ENCODE measurements at places on chromosomes 6 and 20.

GRCh38 chr20:62048821-62049291 lies 16.8 kb downstream of the TAF4 start:
- DNase-seq: no peak

- no peak for DNase-seq
These were observed 46.5 kb downstream of the TOX2 start for GRCh38 chr20:43961116-43961515.

- DNase-seq: no peak
These were observed 449.9 kb upstream of the SOX4 start for GRCh38 chr6:21143645-21144044.

DNA sequence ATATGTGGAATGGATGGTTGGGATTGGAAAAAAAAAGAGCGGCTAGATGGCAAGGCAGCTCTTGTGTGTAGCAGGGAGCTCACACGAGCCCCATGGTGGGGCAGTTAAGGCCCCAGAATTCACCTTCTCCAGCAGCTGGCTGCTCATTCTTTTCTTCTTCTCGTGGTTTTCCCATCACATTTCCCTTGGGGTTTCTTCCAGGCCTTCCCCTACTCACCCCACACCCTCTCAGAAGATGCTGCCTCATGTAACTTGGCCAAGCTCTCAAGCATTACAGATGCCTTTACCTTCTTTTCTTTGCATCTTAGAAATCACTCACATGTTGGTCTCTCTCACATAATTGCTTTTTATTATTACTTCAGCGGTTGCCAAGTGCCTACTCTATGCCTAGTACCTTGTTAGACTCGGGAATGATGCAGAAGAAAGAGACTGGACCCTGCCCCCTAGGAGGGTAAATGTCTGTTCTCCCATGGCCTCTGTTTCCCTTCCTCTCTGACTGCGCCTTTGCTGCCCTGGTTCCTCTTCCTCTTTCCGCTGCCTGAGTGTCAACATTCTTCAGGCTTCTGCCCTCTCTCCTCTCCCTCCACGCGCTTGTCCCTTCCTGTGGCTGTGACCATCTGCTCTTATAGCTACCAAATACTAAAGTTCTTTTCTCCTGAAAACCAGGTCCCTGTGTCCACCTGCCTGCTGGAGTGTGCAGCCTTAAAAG lies 28.6 kb downstream of the PPARD start:
- no peak for DNase-seq

DNA sequence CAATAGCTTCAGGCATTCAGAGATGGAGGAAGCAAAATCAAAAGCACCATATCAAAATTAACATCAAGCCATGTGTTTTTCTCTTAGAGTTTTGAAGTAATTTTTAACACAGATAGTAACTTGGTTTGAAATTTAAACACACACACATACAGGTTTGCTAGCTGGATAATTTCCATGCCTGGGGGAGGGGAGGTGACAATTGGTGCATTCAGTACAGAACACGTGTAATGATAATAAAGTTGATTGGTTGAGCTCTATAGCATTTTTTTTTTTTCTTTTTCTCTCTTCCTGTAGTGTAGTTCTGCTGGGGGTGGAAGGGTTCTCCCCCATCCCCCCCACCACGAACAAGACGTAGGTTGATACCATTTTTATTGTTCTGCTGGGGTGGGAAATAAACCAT lies 564.8 kb downstream of the LMBRD1 start:
- DNase-seq: no peak

DNA sequence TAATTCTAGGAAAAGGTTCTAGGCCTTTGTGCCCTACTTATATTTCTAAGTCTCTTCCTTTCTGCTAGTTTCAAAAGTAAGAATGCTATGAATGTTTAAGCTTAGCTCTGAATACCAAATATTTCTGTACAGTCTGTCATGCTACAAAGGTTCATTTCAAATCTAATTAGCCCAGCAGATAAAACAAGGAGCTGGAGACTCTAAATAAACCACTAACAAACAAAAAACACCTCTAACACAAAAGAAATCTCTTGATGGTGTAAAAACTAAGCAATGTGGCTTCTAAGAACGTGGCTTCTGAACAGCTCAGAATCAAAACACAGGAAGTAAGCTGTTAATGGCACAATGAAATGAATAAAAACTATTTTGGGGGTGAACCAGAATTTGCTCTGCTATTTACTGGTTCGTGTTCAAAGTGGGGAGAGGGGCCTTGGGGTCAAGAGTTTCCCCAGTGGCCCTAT lies 198.3 kb downstream of the BCAS1 start:
- DNase-seq: no peak

- no peak for DNase-seq
These were observed 93.4 kb downstream of the ANKS1A start for GRCh38 chr6:34982424-34982852.

GRCh38 chr6:52022675-52023074 lies 64.7 kb downstream of the PKHD1 start:
- DNase-seq: no peak

GRCh38 chr6:99331531-99331930 lies 17.9 kb downstream of the FAXC start:
- no peak for DNase-seq

DNA sequence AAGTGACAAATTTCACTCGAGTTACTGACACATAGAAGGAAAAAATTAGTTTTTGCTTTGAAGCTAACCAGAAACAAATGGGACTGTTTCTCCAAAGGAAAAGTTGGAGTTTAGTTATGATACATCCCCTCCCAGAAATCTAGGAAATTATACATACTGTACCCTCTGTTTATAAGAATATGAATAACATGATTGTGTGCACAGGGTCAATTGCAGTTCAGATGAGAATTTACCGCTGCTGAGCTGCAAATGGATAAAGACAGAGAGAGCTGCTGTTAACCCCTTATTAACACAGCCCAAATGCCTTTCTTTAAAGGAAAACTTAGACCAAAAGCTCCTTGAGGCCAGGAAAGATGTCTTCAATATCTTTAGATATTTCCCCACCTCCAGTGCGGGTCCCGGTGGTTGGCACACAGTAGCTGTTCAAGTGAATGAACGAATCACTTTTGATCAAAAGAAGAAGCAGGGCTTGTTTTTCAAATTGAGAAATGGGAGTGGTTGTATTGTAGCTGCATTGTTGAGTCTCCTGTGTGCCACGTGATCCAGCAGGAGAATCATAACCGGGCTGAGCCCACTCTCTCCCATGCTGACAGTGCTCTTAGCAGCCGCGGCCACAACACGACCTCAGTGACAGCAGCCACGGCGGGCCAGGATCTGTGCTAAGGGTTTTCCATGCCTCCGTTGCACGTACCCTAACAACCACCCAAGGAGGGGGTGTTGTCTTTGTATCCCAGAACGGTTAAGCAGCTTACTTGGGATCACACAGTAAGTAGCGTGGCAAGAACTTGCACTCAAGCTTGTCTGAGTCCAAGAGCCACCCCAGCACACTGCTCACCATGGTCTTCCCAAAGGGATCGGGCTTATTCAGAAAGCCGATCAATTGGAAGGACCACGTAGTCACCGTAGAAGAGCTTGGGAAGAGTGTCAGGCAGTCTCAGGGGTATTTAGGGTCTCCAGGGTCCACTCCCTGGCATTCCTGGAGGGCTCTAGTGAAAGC lies 53.5 kb upstream of the BMP6 start:
- DNase-seq: no peak

GRCh38 chr20:19823216-19823615 lies 65.2 kb downstream of the RIN2 start:
- no peak for DNase-seq

DNA sequence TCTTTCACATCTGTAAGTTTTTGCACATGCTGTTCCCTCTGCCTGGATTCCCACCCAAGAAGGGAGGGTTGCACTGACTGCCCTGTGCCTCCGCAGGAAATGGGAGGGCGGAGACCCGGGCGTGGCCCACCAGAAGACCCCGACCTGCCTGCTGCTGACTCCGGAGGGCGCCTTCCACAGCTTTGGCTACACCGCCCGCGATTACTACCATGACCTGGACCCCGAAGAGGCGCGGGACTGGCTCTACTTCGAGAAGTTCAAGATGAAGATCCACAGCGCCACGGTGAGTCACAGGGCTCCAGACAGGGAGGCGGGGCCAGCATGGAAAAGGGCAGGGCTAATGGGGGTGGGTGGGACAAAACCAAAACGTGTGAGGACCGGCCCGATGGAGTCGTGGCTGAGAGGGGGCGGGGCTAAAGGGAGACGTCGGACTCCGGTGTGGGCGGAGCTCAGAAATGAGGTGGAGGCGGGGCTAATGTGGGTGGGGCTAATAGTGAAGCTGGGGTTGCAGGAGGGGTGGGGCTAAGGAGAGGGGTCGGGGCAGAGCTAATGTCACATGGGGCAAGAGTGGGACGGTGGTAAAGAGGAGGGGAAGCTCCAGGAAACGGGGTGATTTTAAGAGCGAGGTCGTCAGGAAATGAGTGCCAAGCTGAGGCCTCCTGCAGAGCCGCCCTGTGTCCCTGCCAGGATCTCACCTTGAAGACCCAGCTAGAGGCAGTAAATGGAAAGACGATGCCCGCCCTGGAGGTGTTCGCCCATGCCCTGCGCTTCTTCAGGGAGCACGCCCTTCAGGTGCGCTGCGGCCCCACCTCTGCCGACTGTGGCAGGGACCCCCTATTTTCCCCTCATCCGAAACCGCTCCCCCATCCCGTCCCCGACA lies 12.6 kb downstream of the HSPA12B start:
- DNase-seq: peak; percentile 78

GRCh38 chr6:141398949-141399348 lies 733.8 kb upstream of the GJE1 start:
- DNase-seq: no peak

DNA sequence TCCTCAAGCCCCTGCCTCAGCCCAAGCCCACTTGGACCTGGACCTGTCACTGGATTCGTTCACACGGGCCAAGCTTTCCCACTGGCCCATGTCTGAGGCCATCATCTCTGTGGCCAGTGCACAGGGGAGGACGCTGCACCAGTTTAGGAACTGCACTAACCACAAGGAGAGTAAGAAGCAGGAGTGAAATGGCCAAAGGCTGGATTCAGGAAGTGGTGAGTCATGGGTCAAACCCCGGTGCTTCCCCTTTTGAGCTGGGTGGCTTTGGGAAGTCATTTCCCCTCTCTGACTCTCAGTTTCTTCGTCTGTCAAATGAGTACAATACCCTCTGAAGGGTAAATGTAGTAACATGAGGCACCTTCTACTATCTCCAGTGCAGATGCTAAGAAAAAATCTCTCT lies 87.9 kb downstream of the CD40 start:
- no peak for DNase-seq

DNA sequence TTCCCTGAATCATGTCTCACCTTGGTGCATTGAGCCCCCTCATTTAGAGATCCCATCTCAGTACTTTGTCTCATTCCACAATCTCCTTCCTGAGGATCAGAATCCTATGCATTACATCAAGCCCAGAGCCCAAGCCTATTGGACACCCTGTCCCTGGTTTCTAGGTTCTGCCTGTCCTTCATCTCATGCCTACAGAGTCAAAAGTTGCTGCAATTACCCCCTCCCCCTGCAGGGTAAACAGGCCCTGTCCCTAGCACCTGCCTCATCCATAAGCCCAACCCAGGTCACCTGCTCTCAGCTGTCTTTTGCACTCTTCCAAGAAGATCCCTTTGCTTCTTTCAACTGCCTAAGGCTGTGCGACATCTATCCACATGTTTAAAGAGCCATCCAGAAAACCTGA lies 93.9 kb downstream of the SPTLC3 start:
- DNase-seq: no peak

DNA sequence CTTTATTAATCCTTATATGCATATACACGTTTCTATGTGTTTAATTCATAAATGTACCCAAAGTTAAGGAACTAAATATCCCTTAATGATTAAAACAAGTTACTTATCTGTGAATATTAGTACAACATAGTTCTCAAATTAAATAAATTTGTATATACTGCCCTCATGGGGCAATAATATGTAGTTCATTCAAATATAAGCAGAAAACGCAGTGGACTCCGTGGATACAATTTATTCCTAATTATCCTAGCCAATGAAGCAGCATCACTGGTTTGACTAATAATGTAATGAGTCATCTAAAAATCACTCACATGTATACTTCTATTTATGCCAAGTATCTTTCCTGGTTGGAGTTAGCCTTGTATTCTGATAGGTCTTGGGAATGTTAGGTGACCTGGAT lies 111.6 kb downstream of the TBC1D32 start:
- DNase-seq: no peak

DNA sequence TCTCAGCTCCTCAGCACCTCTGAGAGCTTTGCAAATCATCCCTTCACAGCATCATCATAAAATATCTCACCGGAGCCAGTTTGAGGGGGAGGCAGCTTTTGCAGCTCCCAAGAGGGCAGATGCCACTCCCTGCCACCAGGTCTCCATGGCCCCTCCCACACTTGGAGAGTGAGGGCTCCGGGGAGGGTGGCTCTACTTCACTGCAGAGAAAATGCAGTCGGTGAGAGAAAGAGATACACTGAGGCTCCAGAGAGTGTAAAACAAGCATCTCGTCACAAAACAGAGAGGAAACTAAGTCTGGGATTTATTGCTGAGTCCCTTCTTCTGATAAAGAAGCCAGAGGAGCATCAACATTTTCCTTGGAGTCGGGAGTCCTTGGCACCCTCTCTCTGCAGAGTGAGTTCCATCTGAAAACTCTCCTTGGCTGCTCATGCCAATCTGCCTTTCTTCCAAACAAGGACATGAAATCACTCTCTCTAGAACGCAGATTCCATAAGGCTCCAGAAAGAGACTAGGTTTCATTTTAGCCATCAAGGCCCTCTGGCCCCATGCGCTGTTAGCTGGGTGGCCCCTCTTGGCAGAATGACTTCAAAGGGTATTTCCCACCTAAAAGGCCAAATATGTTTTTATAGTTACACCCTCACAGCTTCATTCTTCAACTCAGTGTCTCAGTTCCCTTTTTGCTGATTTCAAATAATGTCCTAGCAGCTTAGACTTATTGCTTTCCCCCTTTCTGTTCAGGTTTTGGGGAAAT lies 70.6 kb upstream of the F13A1 start:
- DNase-seq: no peak

DNA sequence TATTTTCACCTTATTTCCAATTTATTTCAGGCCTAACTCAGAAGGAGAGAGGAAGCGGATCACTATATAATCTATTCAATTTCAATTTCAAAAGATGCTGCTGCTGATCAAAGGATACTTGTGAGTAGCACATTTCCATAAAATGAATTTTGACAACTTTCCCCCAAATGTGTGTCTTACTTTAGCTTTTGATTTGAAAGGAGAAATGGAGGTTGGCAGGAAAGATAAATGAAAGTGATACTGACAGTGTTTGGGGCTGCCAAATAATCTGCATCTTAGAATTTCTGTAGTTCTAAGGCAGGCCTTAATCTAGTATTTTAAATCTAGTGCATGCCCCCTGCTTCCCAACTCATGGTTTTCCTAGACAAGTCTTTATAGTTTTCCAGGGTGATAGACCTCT lies 535.4 kb downstream of the DOK5 start:
- no peak for DNase-seq

GRCh38 chr20:11484479-11484878 lies 433.2 kb upstream of the BTBD3 start:
- DNase-seq: no peak
